ENCODE measurements at places on chromosomes 13 and 19.
A peak's percentile ranks its signal among the peaks of the same experiment; 100 is the strongest.

GRCh38 chr13:94433055-94433961 is 46.2 kb downstream of the DCT start:
- no peak for DNase-seq

- DNase-seq, result no peak
Measured at GRCh38 chr19:3137119-3137518, 1.3 kb downstream of the GNA15 start.

GRCh38 chr19:45442778-45443461 is 19.2 kb upstream of the ERCC1 start:
- peak; percentile 67 for DNase-seq

DNA sequence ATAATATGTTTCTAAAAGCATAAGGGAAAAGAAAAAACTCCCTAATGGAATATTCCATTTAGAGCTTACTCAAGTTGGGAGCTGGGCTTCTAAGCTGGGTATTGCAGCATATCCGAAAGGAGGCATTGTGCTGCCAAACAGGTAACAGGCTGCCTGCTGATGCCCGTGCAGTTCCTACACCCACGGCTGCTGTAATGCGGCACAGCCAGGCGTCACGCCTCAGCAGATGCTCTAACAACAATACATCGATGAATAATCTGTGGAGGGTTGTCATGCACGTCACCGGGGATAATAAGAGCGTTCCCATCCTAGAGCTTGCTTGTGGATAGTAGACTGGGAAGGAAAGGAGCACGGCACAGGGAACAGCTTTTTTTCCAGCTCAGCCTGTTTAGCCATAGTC is 1582.1 kb upstream of the SLC10A2 start:
- no peak for DNase-seq

GRCh38 chr19:45498411-45499195 is at the start of gene PPM1N:
Gene PPM1N (plus strand): TSS chr19:45498443. CDS start chr19:45498473, 30 bp downstream.
- DNase-seq, result peak; percentile 45

DNA sequence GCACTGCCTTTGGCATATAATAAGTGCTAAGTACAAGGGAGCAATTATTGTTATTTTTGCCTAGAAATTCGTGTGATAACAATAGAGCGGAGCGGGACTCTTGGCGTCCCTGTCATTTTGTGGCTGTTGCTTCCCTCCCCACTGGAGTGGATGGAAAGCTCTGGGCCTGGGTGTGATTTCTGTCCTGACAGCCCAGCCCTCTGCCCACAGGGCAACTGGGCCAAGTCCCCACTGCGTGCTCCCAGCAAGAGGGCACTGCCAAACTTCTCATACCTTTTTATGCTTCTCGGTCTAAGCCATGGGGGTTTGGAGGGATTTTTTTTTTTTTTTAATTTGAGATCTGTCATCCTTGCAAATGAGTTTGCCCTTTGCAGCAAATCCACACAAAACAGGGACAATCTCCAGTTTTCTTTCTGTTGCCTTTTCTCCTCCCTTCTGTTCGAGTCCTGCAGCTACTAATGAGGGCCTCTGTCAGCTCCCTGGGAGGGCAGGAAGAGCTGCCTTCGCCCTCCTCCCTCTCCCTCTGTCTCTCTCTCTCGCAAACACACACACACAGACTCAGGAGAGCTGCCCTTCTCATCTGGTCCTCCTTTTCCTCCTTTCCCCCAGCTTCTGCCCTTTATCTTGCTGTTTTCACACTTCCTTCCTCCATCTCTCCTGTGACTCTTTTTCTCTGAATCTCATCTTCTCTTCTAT is 103.9 kb downstream of the DNAJC15 start:
- no peak for DNase-seq
